Fibroblast of skin of right biceps (primary cell): ENCODE measurements at places on chromosomes 12 and 14.

DNA sequence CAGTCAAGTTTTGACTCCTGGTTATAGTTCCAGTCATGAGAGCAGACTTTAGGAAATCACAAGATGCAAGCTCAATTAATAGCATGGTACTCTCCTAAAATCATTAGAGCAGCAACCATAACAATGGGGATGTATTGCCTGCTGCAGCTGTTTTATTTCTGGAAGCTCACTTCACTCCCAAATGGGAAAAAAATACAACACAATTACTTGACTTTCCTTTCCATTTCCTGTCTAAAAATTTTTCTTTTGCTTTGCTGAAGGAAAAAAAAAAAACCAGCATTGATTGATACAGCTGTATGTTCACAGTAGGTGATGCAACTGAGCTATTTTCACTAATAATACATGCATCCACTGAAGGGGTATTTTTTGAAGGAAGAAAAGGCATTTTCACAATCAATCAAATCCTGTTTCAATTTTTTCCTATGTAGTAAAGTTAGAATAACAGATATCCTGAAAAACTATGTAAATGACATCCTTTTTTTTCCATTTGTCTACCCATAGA, 143.9 kb upstream of the NOVA1 start:
- DNase-seq = no peak

DNA sequence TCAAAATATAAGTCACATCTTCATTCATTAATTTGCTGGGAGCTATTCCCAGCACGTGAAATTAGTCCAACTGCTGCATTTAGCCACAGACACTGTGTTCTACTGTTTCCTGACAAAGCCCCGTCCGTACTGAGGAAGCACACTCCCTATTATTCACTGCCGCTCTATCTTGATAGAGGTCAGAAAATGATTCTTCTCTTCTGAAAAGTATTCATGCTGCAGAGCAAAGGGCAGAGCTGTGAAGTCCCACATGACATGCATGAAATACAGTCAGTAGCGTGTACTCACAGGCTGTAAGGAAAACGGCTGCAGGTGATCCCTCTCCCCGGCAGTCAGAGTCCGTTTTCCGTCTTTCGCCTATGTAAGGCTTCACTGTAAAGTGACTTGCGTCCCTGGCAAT, 302.5 kb upstream of the FKBP4 start:
- DNase-seq = no peak

- no peak for DNase-seq
These were observed 193.5 kb upstream of the BCL2L14 start for GRCh38 chr12:11877102-11877826.

GRCh38 chr12:3655328-3655900, 97.5 kb downstream of the CRACR2A start:
- DNase-seq = peak; percentile 9

DNA sequence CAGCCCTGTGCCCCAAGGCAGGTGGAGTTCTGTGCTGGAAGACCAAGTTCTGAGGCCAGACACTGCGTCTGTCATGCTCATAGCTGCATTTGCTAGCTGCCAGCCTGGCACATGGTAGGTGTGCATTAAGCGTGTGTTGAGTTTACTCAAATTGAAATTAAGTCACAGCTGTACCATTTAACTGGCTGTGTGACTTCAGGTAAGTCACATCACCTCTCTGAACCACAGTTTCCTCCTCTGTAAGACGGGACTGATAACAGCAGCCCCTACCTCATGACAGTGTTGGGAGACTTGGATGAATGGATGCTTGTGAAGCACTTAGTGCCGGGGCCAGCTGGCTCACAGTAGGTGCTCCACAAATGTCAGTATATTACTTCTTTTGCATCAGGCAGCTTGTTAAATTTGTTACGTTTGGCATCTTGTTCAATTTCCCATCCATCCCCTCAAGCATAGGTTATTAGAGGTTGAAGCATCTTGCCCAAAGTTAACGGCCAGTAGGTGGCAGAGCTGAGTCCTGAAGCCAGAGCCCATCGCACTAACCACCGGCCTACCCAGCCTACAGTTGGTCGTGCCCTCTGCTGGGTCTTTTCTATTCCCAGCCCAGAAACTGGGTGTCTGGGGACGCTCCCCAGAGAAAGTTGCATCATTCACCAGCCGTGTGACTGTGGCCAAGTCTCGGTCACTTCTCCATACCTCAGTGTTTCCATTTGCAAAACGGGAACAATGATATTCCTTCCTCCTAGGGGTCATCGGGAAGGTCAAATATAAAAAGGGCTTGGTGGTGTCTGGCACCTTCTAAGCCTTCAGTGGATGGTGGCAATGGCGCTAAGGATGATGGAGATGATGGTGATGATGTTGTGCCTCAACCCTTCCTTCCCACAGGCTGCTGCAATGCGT, 4.5 kb downstream of the DAO start:
- DNase-seq = peak; percentile 11

DNA sequence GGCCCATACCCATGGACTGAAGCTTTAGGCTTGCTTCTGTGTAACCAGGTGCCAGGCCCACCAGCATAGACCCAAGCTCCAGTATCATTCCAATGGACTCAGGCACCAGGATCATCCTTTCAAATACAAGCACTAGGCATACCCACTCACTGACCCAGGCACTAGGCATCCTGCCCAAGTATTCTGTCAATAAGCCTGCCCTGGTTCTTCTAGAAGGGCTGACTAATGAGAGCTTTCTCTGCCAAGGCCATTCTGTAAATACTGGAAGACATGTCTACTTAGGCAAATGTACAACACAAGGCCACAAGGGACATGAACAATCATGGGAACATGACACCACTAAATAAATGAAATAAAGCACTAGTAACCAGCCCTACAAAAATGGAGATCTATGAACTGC, 352.2 kb downstream of the FSCB start:
- no peak for DNase-seq

DNA sequence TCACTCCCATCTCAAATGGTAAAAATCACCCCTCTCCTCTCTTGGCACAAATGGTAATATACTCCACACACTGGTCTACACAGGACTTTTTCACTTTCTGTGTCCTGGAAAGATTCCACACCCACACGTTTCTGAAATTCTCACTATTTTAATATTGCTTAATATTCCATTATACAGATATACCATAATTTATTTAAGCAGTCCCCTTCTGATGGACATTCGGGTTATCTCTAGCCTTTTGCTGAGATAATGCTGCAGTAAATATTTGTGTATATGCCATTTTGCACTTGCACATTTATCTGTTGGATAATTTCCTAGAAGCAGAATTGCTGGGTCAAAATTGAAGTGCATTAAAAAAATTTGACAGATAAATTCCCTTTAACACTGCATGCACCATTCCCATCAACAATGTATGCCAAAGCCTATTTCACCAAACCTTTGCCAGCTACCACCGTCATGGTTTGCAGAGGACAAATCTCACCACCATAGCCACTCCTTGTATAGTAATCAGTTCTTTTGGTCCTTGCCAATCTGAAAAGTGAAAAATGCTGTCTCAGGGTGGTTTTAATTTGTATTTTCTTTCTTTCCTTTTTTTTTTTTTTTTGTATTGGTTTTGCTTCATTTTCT, 15.5 kb upstream of the COL2A1 start:
- DNase-seq = no peak

DNA sequence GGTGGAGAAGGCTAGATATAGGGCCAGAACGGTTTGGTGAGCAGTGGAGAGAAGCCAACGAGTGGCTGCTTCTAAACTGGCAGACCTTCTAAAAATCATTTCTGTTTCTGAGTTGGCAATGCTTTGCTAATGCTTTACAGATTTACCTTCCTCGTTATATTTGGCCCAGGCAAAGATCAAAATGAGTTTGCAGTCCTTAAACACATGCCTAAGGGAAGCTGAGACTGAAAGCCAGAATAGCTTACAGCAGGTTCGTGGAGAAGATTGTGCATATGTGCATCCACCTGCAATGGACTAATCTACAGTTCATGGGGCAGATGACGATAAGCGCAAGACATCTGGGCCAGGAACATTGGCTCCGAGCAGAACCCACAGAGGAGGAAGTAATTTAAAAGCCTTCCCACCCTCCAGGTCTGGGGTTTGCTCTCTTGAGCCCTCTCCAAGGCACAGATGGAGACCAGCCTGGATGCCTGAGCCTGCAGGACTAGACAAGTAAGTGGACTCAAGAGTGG, 99.4 kb downstream of the NINJ2 start:
- DNase-seq = no peak

DNA sequence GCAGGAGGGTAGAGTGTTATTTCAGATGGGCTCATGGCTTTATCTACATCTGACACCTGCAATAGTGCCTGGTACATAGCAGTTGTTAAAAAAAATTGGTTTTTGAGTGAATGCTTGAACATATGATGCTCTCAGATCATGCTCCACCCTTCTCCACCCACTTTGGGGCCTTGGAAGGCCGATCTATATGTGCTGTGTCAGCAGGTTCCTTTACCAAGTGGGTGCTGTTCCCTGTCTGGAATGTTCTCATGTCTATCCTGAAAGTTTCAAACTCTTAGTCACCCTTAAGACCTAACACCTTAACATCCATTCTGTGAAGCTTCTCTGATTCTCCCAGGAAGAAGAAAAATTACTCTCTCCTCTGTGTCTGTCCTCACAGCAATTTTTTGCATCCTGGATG, 556.3 kb upstream of the TBX3 start:
- no peak for DNase-seq

DNA sequence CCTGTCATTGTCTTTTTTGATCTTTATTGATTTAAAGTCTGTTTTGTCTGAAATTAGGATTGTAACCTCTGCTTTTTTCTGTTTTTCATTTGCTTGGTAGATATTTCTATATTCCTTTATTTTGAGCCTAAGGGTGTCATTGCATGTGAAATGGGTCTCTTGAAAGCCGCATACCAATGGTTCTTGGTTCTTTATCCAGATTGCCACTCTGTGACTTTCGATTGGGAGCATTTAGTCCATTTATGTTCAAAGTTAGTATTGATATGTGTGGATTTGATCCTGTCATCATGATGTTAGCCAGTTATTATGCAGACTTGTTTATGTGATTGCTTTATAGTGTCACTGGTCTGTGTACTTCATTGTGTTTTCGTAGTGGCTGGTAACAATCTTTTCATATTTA, 29.8 kb upstream of the PLBD1 start:
- no peak for DNase-seq

- no peak for DNase-seq
These were observed 5.7 kb upstream of the NKX2-1 start for GRCh38 chr14:36525746-36526099.

DNA sequence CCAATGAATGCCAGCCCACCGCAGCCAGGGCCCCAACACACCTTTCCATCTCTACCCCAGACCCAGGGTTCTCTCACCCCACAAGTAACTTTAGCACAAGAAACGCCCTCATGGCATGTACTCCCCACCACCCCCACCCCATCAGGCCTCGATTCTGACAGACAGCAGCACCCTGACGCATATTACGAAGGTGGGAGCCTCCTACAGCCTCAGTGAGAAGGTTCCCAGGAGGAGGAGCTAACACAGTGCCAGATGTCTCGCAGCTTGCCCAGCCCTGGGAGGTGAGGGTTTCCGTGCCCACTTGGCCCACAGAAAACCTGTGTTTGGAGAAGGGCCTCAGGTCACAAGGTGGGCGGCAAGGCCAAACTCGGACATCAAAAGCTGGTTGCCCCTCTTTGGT, 32.4 kb downstream of the CCDC88C start:
- DNase-seq = no peak

DNA sequence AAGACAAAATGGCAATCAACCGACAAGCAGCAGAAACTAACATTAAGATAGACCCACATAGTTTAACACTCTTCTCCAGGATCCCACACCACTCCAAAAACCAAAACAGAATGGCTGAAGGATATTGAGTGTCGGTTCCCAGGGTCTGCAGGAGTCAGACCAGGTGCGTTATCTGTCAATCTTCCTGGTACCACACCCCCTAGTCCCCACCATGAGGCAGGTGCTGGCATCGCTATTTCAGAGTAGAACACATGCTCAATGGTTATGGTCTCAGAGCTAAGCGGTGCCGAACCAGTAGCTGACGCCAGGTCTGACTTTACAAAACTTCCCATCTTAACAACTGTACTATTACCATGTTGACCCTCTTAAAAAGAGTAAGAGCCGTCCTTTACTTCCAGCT, 10.2 kb downstream of the STX2 start:
- DNase-seq = no peak

DNA sequence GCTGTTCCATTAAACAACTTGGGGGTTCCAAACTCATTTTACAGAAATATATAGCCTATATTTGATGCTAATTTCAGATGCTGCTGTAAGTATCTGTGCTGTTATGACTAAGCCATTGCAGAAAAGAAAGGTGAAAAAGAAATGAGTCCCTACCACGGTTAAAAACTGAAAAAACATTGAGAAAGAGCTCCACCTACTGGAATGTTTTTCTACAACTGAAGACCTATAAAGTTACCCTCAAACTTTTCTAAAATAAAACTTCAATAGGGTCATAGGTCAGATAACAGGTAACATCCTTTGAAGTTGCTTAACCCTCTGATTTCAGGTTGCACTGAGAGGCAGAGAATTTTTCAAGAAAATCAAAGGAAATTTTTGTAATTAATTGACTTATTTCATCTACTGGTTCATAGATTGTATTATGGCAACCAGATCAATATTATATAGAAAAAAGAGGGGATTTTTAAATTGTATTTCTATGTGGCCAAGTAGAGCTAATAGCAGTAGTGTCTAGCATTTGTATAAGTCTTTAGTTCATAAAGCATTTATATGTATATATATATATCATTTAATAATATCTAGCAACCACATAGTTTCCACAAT, 279.9 kb downstream of the RPS29 start:
- peak; percentile 11 for DNase-seq

- DNase-seq = no peak
These were observed 10.4 kb downstream of the ATG2B start for GRCh38 chr14:96352708-96353107.

DNA sequence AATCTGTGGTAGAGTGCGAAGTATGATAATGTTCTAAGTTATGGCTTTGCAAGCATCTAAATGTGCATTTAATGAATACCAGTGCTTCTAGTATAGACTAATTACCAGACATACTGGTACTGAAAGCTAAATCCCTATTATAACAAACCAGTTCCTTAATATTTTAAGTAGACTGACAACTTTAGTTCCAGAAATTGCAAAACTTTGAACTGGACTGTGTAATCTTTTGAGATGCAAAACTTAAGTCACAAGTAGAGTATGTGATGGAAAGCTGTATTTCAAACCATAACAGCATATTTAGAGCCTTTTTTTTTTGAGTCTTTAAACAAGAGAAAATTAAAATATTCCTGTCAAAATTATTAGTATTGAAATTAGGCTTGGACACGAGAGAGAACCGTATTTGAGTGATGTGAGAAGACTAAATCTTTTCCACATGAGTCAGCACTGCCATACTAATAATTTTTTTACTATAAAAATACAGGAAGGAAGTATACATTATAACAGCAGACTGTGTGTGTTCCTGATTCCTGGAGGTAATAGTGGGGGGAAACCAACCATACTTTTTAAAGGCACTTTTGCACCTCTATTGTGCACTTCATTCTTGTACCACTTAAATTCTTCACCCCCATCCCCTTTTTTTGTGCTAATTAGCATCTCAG, 45.5 kb downstream of the PPM1A start:
- DNase-seq = peak; percentile 22

GRCh38 chr14:54483073-54483745, 5.6 kb downstream of the GMFB start:
- no peak for DNase-seq
